ENCODE measurements at places on chromosomes 4 and X. TPM values are rescaled to one million over a fixed set of nuclear protein-coding genes. Genes with fewer than 3 reads are reported as not detected.

LANCL3 gene
- 0.15 TPM for polyA plus RNA-seq

NUDT11 gene
- polyA plus RNA-seq: 13.8 TPM

TNIP3 gene
- polyA plus RNA-seq: 1.8 TPM

RAB33A gene
- 0.66 TPM for polyA plus RNA-seq

FDCSP gene
- 1.3 TPM for polyA plus RNA-seq

CENPE gene
- 10.9 TPM for polyA plus RNA-seq

RHOXF2B gene
- polyA plus RNA-seq: not detected

DNA sequence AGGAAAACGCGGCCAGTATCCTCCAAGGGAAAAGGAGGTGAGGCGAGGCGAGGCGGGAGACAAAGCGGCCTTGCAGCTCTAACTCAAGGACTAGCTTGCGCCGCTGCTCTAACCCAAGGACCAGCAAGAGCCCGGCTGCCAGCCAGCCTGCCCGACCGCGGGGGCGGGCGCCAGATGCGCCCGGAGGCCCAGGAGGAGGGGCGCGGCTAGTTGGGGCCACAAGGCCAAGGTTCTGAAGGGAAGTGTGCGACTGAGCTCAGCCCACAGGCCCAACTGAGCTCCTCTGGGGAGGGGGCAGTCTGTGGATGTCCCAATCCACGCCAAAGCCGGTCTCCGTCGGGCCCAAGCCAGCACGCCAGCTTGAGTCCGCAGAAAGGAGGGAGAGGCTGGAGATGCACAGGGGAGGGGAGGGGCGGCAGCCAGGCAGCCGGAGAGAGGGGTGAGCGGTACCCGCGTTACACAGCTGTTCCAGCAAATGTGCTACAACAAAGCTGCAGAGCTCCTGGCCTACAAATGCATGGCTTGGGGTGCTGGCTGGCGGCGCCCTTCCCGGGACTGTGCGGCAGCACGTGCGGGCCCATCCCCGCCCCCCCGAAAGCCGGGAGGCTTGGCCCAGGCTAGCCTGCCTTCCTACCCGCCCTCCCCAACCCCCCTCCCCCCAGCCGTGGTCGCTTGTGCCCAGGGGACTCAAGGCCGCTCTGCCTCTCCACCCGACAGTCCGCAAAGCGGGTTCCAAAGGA, 637 bp downstream of the AMER1 start:
- DNase-seq: no peak

DNA sequence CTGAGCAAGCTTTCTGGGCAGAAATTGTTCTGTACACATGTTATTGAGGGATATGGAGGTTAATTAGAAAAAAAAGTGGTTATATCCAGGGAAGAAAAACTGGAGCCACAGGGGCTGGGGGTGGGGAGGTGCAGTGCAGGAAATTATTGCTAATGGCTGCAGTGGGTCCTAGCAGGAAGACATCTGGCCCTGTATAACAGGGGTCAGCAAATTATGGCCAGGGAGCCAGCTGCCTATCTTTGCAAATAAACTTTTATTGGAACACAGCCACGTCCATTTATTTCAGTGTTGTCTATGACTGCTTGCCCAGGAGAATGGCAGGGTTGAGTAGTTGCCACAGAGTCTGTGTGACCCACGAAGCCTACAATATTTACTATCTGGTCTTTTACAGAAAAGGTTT, 23.4 kb upstream of the PRPS2 start:
- DNase-seq: no peak

All from left renal pelvis (tissue), 4 donors.